Tibial nerve (tissue), 4 donors: ENCODE measurements at places on chromosomes 6 and 20. TPM values are rescaled to one million over a fixed set of nuclear protein-coding genes. Genes with fewer than 3 reads are reported as not detected.

Gene MDC1
- total RNA-seq: 21.3 TPM

GRCh38 chr20:18380908-18381529 is 85.8 kb downstream of the DZANK1 start:
- no peak for DNase-seq
- H3K4me3 ChIP-seq: no peak overlapping the region
- H3K4me1 ChIP-seq: no peaks in the 10 kb centered on the region
- no peaks in the 10 kb centered on the region for H3K36me3 ChIP-seq
- H3K27me3 ChIP-seq: no peaks in the 10 kb centered on the region

DNA sequence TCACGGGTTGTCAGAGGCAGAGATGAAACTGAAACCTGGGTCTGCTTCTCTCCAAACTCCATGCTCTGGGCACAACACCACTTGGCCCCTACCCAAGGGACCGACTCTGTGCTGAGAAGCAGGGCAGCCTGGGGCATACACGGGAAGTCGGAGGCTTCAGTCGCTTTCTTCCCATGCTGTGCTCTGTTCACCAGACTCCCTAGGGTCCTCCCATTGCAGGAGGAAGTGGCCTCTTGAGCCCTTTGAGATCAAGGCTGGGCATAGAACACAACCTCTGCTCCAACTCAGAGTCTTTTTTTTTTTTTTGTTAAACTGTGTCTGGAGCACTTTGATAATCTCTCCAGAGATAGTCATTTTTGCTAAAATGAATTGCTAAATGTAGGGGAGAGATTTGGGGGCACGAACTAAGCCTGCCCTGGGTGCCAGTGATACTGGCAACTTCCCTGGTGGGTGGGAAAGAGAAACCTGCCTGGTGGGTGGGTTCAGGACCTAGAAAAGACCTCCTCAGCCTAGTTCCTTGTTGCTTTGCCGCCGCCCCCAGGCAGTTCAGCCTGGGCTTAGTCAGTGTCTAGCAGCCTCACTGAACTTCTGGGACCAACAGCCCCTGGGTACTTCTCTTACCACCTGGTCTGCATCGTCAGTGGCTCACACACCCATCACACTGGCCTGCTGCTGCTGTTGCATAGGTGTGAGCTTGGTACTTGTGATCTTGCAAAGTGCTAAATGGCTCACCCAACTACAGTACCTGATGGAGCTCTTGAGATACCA is 62.0 kb downstream of the PPP1R14C start:
- H3K4me1 ChIP-seq: no peaks in the 10 kb centered on the region
- H3K27ac ChIP-seq: no peak overlapping the region
- H3K36me3 ChIP-seq: no peaks in the 10 kb centered on the region
- H3K4me3 ChIP-seq: no peak overlapping the region
- no peak for DNase-seq

DNA sequence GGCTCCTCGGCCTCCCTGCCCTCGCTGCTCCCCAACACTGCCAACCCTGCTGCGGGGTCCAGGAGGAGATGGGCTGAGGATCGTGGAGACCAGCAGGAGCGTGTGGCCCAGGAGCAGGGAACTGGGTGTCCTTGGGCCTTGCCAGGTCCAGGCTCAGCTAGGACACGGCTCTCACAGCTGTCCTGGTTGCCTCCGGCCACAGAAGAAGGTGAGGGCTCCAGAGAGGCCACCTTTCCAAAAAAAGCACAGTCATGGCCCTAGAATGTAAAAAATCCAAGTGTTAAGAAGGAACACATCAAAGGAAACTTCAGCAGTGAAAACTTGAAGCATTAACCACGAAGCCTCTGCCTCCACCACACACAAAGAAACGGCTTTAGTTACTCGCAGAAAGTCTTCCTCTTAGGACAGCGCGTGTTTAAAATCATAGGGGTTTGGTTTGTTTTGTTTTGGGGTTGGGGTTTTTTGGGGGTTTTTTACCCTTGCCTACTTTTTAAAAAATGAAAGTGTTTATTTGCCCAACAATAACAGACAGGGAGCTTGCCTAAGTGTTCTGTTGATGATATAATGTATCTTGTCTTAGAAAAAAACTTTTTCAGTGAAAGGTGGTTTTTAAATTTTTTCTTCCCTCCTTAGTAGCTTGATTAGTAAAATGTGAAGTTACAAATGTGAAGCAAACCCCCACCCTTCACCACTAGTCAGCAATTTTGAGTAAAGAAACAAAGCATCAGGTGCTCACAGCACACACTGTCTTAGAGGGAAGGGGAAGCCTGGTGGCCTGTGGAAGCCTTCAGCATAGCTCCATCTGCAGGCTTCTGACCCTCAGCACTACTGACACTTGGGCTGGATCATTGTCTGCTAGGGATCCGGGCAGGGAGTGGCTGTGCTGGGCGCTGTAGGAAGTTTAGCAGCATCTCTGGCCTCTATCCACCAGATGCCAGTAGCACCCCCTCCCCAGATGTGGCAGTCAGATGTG is 60.0 kb downstream of the PTPN1 start:
- H3K4me1 ChIP-seq: peaks cover 3% of the 10 kb centered on the region
- H3K27ac ChIP-seq: no peak overlapping the region
- DNase-seq: no peak
- no peak overlapping the region for H3K4me3 ChIP-seq
- H3K27me3 ChIP-seq: no peaks in the 10 kb centered on the region

DNA sequence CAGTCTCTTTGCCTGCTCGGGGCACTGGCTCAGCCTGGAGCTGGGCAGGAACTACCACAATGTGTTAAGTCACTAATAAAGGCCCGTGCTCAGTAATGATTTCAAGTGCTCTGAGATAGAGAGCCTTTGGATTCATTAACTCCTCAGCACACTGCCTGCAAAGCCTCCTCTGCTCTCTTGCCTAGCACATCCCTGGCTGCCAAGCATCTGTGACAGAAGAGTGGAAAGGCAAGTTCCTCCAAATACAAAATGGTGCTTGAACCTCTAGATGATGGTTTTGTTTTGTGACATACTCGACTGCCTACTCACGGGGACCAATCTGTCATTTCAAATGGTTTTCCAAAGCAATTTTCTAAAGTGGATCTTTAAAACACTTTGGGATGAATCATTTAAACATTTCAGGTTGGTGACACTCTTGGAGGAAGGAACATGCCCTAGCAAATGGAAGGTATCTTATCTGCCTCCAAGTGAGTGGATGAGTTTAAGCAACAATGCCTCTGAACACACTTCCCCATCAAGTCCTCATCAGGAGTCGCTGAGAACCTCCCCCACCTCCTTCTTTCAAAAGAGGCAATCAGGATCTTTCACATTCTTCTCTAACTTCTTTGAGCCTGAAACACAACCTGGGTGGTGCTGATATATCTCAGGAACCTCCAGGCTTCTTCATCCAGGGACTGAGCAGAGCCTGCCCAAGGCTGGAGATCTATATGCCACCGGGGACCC is 35.8 kb downstream of the METTL24 start:
- H3K36me3 ChIP-seq: no peaks in the 10 kb centered on the region
- no peak for DNase-seq
- H3K27ac ChIP-seq: no peak overlapping the region
- H3K27me3 ChIP-seq: no peaks in the 10 kb centered on the region

Gene MCHR2
- total RNA-seq: not detected

- no peaks in the 10 kb centered on the region for H3K36me3 ChIP-seq
- H3K4me1 ChIP-seq: no peaks in the 10 kb centered on the region
These were observed 25.3 kb downstream of the PANK2 start for GRCh38 chr20:3914446-3914845.

- no peak for DNase-seq
- no peak overlapping the region for H3K4me3 ChIP-seq
- H3K27me3 ChIP-seq: peaks cover 10% of the 10 kb centered on the region
- no peaks in the 10 kb centered on the region for H3K36me3 ChIP-seq
- H3K4me1 ChIP-seq: no peaks in the 10 kb centered on the region
These were observed 26.6 kb upstream of the NPBWR2 start for GRCh38 chr20:64133951-64134407.

- H3K27ac ChIP-seq: no peak overlapping the region
- H3K4me1 ChIP-seq: peaks cover 35% of the 10 kb centered on the region
- no peaks in the 10 kb centered on the region for H3K36me3 ChIP-seq
- no peak for DNase-seq
- H3K27me3 ChIP-seq: no peaks in the 10 kb centered on the region
These were observed 164.0 kb upstream of the AGPAT4 start for GRCh38 chr6:161437851-161438250.

GRCh38 chr20:52049001-52049731 is 142.4 kb downstream of the ZFP64 start:
- H3K4me3 ChIP-seq: no peak overlapping the region
- H3K4me1 ChIP-seq: no peaks in the 10 kb centered on the region
- no peak for DNase-seq
